ENCODE measurements at places on chromosomes 4 and X.

GRCh38 chr4:153148791-153149190 is 55.5 kb upstream of the TRIM2 start:
- no peak for DNase-seq

- no peak for DNase-seq
Observed at GRCh38 chr4:100086766-100087431, 103.4 kb downstream of the DDIT4L start.

DNA sequence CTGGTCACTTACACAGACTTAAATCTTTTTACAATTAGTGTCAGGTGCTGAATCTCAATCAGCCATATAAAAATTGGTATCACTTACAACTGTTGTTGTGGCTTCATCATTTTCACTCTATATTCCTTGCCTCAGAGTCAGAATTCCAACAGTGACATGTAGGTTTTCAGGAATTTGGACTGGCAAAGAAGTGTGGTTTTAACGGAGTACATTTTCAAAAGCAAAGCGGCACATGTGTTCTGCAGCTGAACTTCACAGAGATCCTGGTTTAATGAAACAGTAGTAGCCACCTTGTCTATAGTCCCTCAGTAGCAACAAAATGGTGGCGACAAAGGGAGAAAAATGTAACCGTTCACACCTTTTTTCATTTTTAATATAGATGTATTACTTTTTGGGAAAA is 486.6 kb downstream of the FAT4 start:
- no peak for DNase-seq

GRCh38 chrX:67892401-67892800 is 348.6 kb downstream of the AR start:
- DNase-seq, result no peak

DNA sequence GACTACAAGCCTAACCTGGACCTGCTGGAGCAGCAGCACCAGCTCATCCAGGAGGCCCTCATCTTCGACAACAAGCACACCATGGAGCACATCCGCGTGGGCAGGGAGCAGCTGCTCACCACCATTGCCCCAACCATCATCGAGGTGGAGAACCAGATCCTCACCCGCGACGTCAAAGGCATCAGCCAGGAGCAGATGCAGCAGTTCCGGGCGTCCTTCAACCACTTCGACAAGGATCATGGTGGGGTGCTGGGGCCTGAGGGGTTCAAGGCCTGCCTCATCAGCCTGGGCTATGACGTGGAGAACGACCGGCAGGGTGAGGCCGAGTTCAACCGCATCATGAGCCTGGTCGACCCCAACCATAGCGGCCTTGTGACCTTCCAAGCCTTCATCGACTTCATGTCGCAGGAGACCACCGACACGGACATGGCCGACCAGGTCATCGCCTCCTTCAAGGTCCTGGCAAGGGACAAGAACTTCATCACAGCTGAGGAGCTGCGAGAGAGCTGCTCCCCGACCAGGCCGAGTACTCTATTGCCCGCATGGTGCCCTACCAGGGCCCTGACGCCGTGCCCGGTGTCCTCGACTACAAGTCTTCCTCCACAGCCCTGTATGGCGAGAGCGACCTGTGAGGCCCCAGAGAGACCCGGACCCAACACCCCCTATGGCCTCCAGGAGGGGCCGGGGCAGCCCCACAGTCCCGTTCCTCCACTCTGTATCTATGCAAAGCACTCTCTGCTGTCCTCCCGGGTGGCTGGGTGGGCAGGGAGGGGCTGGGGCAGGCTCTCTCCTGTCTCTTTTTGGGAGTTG is 486.2 kb downstream of the TRAM1L1 start:
- DNase-seq, result no peak

- no peak for DNase-seq
Observed at GRCh38 chr4:7160951-7161440, 31.3 kb upstream of the SORCS2 start.

DNA sequence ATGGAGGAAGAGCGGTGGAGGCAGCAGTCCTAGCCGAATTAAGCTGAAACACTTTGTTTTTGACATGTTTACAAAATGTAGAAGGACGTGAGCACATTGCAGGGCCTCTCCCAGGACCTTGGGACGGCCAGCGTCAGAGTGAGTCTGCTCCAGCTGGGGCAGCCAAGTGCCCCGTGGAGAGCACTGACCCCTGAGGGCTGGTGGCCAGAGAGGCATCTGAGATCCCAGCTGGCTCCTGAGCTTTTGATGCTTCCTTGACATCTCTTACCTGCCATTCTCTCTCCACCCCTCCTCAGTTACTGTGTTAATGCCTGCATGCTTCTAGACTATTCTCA is 24.7 kb downstream of the NAT8L start:
- DNase-seq, result no peak

GRCh38 chr4:177728361-177729152 is 286.3 kb upstream of the AGA start:
- no peak for DNase-seq

DNA sequence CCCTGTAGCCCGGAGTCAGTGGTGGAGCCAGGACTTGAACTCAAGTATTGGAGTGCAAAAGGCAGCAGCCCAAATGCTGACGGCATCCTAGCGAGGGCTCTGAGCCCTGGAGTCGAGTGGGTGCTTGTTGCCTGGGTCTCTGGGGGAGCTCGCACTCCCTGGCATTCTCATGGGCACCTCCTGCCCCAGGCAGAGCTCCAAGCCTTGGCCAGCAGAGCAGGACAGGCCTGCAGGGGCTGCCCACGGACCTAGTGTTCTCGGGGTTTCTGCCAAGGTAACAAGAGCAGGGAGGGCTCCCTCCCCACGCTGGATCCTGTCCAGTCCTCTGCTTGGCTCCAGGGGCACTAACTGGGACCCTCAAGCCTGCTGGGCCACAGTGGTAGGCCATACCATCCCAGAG is 17.6 kb upstream of the WFS1 start:
- no peak for DNase-seq

DNA sequence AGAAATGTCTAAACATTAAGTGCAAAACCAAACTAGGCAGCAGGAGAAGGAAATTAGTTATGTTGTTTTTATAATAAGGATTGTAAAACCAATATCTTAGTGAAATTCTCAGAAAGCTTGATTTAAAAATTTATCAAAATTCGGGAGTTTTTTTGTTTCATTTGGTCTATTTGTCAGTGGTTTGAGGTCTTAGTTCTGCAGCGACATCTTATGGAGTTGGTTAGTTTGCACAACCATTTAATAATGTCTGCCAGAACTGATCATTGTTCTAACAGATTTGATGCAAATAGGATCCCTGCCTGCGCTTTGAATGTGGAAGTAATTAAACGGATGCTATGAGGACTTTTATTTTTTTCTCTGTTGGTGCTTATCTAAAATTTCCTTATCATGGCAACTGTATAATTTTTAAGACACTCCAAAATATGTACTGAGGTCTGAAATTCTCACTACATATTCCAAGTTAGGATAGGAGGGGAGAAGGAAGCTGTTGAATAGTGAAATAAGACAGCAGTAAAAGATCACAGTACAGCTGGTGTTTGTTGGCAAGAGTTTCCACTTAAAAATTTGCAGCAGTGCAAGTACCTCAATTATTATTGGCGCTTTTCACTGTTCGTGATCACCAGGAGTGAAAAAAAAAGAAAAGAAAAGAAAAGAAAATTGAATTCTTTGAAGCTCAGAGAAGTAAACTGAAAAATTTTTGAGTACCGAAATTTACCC is 2521.4 kb downstream of the ARAP2 start:
- DNase-seq, result peak; percentile 7

DNA sequence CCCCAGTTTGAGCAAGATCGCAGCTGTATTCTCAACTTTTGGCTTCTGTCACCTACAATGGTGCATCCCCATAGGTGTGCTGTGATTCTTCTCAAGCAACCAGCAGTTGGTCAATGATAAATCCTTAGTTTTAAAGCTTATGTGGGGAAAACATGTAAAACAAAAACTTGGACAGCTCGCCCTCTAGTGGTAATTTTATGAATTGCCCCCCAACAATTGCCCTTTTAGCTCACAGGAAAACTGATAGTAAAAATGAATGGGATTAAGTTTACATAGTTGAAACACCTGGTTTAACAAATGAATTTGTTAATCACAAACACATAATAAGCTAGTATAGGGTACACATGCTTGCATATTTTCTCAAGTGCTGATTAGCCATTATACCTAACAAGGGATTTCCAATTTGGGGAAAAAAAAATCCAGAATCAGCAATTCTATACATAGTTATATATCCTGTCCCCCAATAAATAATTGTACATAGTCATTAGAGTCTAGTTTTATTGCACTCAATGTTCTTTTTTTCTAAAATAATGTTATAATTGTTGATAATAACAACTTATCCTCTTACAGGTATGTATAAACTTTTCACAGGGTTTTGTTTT is 30.1 kb downstream of the TEX13A start:
- no peak for DNase-seq

- no peak for DNase-seq
Observed at GRCh38 chr4:1403177-1403583, 3.1 kb downstream of the NKX1-1 start.

- DNase-seq, result no peak
Observed at GRCh38 chr4:155794589-155795236, 35.9 kb downstream of the GUCY1B1 start.

DNA sequence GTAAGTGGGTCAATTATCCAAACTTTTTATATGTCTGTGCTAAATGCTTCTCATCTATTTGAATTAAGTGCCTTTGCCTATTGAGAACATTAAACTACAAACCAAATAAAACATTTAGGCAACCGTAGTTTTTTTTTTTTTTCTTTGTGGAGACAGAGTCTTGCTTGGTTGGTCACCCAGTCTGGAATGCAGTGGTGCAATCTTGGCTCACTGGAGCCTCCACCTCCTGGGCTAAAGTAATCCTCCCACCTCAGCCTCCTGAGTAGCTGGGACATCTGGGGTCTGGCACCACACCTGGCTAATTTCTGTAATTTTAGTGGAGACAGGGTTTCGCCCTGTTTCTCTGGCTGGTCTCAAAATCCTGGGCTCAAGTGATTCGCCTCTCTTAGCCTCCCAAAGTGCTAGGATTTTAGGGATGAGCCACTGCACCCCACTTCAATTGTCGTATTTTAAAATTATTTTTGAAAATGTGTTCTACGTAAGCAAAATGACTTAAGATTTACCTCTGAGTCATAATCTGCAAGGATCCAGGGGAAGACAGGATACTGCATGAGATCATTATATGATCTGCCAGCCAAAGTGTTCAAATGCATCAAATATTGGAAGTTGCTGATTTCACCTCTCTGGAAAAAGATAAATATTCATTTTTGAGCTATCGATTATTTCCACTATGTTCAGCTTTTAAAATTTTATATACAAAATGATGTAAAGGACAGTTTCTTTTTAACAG is 125.6 kb downstream of the CDS1 start:
- DNase-seq, result no peak

DNA sequence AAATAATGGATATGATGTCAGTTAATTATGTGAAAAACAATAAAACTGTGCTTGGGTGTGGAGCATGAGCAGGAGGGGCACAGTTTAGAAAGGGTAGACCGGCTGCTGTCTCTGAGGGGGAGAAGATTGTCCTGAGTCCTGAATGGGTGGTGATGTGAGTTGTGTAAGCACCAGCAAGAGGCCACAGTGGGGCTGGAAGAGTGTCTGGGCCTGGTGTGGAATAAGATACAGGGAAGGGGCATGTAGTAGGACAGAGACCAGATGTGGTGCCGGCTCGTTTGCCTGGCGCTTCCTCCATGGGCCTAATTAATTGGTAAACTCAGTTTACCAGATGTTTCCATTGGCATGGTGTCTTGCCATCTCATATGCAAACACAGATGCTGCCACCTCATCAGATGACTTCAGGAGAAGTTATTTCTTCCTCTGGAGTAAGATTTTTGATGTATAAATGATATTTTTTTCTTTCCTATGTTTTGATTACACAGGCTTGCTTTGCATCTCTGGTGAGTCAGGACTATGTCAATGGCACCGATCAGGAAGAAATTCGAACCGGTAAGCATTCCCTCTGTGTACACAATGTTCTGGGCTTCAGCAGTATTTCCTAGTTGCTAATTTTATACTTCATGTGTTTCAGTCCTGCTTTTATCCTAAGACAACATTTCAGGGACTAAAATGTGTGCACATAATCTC is 5.1 kb downstream of the MED28 start:
- peak; percentile 0 for DNase-seq

GRCh38 chr4:165872461-165873297 is at the start of gene TLL1:
Gene TLL1, plus strand, starts transcription at chr4:165873237. Its CDS starts 668 bp downstream, at chr4:165873905.
- no peak for DNase-seq

DNA sequence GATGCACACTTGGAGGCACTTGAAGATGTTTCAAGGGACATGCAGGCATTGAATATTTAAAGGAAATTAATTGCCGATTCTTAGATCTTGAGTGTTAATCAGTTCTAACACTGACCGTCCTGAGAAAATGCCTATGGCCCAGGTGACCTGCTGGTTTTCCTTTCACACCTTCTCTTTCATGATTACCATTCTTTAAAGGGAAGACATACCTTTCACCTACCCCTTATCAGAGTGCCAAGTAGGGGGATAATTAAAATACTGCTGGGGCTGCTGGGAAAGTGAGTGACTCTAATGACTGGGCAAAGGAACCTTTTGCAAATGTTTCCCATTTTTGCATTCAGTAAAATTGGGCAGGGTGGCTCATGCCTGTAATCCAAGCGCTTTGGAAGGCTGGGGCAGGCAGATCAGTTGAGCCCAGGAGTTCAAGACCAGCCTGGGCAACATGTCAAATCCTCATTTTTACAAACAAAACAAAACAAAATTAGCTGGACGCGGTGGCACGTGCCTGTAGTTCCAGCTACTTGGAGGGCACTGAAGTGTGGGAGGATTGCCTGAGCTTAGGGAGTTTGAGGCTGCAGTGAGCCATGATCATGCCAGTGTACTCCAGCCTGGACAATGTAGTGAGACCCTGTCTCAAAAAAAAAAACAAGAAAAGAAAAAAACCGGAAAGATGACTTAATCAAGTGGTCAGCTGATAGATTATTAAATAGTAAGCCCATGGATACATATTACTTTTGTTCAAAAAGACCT is 44.3 kb downstream of the TMEM131L start:
- DNase-seq, result no peak

- DNase-seq, result peak; percentile 9
Observed at GRCh38 chr4:32560306-32560705, 1840.1 kb downstream of the PCDH7 start.

DNA sequence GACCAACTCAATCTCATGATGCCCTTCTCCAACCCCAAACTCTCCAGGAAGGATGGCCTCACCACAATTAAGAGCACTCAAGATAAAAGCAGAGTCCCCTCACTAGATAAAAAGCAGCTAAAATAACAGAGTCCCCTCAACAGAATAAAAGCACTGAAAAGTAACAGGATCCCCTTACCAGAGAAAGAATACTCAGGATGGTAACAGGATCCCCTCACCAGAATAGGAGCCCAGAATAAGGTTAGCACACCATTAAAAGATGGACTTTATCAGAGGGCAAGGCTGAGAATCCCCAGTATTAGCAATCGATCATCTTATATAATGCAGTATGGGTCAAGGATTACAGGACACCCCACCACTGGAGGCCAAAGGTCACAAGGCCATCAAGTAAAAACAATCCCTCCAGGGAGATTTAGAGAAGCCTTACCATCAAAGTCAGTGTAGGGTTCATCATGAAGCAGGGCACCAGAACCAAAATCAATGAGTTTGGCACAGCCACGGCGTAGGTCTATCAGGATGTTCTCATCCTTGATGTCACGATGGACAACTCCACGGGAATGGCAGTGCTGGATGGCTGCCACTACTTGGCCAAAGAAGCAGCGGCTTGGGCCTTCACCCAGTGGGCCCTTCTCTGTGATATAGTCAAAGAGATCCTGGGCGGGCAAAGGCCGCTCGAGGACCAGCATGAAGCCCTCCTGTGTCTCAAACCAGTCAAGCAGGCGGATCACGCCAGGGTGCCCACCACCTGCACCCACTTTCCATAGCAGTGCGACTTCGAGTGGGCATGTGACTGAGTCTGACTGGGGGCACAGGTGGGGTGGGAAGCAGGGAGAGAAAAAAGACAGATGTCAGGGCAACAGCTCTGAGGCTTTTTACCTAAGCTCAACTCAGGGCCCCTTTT is 3.4 kb upstream of the SLC35A2 start:
- DNase-seq, result no peak

GRCh38 chrX:140661643-140662042 is 47.9 kb upstream of the LINC00632 start:
- no peak for DNase-seq
